Cerebellum (tissue), 4 donors: ENCODE measurements at places on chromosomes 7 and 10. TPM values are rescaled to one million over a fixed set of nuclear protein-coding genes. Genes with fewer than 3 reads are reported as not detected.

DNA sequence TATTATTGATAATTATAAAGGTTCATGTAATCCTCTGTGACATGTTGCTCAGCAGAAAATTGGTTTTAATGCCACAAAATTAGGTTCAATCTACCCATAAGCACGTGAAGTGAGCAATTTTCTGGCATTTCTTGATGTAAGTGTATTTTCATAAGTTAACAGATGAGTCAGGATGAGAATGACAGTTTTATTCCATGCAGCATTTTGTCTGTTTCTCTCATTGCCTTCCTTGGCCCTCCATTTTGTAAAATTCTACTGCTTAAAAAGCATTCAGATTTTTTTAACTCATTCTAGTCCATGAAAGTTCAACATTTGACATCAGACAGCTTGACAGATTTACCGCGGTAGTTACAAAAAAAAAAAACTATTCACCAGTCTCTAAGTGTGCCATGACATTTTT lies 4.0 kb upstream of the GFRA1 start:
- no peak for DNase-seq

DNA sequence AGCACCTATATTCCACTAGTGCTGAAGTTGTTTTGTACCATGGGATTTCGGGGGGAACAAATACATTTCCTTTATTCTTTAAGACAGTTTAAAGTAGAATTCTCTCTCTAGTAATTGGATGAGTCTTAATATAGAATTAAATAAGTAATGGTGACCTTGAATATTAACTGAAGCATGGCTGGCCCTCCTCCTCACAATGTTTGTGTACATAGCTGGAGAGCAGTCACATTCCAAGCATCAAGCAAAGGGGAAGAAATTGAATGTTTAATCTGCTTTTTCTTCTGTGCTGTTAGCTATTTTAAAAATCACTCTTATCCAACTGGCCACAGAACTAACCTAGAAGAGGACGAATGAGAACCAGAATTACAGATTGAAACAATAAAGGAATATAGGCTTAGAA lies 906.9 kb downstream of the CCSER2 start:
- DNase-seq = no peak

The C10orf67 gene
- total RNA-seq = 0.54 TPM

DNA sequence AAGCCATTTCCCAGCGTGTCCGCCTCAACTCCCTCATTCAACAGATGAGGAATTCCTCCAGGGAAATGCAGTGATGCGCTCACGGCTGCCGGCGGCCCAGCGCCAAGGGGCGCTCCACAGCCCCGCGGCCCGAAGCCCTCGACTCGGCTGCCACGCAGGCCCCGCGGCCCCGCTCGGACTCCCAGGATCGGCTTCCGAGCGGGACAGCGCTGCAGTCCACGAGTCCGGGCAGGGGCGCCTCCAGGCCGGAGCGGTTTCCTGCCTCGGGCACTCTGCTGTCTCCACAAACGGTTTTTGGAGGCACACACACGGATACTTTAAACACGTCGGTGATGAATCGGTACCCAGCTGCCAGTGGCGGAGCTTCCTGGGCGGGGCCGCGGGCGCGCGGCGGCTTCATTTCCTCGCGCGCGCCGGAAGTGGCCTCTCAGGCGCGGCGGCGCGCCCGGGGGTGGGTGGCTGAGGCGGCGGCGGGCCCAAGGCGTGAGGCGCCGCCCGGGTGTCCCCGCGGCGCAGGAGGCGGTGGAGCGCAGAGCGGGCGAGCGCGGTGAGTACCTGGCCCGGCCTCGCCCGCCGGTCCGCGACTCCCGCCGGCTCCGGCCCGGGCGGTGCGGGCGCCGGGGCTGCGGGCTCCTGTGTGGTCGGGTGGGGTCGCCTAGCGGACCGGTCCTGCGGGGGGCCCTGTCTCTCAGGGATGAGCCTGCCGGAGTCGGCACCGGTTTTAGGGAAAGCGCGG lies at the start of gene CSGALNACT2:
Gene CSGALNACT2, plus strand, starts transcription at position 425 of the 736 bp plus-strand sequence. CDS start 16,705 bp downstream, outside the sequence.
- peak; percentile 86 for DNase-seq

DNA sequence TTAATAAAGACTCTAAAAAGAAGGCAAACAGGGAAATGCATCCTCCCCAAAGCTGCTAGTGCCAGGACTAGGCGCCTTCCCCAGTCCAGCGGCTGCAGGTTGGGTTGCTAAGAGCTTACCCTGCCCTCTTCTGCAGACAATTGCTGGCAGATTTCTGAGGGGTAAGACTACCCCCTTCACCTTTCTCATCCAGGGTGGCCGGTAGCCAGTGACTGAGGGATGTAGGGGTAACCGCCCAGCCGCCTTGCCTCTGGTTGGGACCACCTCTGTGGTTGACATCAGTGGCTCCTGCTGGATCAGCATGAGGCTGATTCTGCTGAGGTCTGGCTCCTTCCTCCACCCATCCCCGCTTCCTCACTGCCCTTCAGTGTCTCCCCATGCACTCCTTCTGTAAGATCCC lies 71.2 kb downstream of the ADCYAP1R1 start:
- DNase-seq = no peak

DNA sequence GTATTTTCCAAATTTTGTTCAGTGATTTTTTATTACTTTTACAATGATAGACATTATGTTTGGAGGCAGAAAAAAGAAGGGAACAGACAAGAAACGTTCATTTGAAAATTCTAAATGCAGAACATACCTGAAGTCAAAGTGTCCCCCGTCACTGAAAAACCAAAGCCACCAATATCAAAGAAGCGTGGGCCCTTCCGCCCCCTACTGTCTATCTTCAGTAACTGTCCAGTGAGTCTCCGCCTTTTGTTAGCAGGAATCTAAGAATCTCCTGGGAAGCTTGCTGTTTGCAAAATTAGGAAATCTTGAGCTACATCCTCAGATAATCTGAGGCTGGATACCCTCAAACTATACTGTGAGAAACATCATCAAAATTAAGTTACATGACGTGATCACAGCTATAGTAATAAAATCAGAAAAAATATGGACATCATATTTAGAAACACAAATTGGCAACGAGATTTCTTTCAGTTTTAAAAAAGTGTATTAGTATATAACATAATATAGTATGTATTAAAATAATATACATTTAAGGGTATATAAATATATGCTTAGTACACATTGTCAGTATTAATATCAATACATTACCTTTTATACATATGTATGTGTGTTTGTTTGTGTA lies 169.3 kb upstream of the AKR1E2 start:
- DNase-seq = peak; percentile 42

GRCh38 chr7:88289564-88290025 lies 17.1 kb downstream of the STEAP4 start:
- DNase-seq = no peak
